HT1080 (cell line): ENCODE measurements at places on chromosomes 2 and 18. TPM values are rescaled to one million over a fixed set of nuclear protein-coding genes. Genes with fewer than 3 reads are reported as not detected.
A peak's percentile ranks its signal among the peaks of the same experiment; 100 is the strongest.

SPP2 gene
- 0.23 TPM in 1 of 2 replicates, not detected in the other for total RNA-seq

GRCh38 chr2:635687-636621 lies 41.3 kb downstream of the TMEM18 start:
- no peak for DNase-seq

MROH2A gene
- not detected in 2 replicates for total RNA-seq

PROM2 gene
- total RNA-seq = not detected in 2 replicates

- DNase-seq = no peak
These were observed 4.0 kb downstream of the NCL start for GRCh38 chr2:231460073-231460835.

- no peak for DNase-seq
These were observed 71.7 kb downstream of the GALNT14 start for GRCh38 chr2:31066551-31066950.

EDAR gene
- not detected in 2 replicates for total RNA-seq

DNA sequence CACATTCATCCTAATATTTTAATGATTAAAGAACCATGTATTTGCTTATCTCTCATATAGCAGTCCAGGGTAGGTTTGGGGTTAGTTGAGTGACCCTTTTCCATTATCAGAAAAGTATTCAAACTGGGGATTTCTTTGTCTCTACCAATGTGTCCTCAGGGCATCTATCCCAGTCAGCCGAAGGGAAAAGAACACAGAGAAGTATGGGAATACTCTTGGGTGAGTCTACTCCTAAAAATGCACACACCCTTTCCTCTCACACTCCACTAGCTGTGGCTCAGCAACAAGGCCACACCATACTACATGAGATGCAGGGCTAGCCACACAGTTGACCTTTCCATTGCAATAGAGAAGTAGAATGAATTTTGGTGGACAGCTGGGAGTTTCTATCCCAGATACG lies 114.3 kb downstream of the NXPH2 start:
- DNase-seq = peak; percentile 11

GRCh38 chr18:24913507-24914170 lies 438.3 kb downstream of the ZNF521 start:
- DNase-seq = no peak

DNA sequence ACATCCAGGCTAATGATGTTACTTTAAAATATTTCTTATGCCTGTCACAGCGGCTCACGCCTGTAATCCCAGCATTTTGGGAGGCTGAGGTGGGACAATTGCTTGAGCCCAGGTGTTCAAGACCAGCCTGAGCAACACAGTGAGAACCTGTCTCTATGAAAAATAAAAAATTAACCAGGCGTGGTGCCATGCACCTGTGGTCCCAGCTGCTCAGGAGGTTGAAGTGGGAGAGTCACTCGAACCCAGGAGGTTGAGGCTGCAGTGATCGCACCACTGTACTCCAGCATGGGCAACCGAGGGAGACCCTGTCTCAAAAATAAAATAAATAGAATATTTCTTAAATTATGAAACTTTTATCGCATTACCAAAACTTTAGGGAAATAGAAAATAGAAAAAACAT lies 28.1 kb upstream of the ACTR3 start:
- no peak for DNase-seq

GRCh38 chr18:40864846-40865245 lies 1090.2 kb upstream of the PIK3C3 start:
- no peak for DNase-seq
